ENCODE measurements at places on chromosomes 1 and 21. TPM values are rescaled to one million over a fixed set of nuclear protein-coding genes. Genes with fewer than 3 reads are reported as not detected.

DNA sequence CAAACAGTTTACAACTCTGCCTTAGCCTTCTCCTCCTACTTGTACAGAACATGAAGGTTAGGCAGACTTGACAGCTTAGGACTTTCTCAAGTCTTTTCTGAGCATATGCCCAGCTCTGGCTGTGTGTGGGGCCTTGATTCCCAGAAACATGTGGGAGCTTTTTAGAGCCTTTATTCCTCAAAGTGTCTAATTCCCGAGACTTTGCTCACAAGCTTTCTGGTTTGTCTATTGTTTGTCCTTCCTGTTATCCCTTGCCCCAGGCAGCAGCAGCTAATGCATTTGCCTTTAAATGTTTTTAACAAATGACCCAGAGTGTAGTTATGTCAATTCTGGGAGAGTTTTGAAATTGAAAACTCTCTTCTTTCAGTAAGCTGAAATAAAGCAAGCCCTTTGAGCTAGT, 29.2 kb downstream of the ST7L start:
- H3K4me1 ChIP-seq = no peaks in the 10 kb centered on the region
- no peak for DNase-seq
- H3K4me3 ChIP-seq = no peak overlapping the region
- H3K27ac ChIP-seq = no peak overlapping the region
- no peaks in the 10 kb centered on the region for H3K27me3 ChIP-seq

DNA sequence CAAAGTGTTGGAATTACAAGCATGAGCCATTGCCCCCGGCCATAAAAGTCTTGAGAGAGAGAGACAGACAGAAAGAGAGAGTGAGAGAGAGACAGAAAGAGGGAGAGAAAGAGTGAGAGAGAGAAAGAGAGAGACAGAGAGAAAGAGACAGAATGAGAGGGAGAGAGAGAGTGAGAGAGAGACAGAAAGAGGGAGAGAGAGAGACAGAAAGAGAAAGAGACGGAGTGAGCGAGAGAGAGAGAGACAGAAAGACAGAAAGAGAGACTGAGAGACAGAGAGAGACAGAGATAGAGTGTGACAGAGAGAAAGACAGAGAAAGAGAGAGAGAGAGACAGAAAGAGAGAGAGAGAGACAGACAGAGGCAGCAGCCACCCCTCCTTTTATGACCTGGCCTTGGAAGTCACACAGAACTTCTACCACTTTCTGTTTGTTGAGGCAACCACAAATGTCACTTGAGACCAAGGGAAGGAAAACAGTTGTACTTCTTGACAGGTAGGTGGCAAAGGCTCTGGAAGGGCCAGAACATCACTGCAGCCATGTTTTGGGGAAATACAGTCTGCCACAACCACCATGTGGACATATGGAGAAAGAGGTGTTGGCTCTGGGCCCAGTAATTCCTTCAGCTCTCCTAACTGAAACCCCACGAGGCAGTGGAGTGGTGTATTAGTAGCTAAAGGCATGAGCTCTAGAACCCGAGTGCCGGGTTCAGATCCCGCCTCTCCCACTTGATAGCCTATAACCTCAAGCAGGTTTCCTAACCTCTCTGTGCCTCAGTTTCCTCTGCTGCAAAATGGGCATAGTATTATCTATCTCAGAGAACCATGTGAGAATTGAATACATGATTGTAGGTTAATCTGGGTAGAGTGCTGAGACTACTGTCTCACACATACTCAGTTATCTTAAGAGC, 50.6 kb downstream of the TNFRSF8 start:
- no peak overlapping the region for H3K4me3 ChIP-seq
- H3K4me1 ChIP-seq = no peaks in the 10 kb centered on the region
- no peaks in the 10 kb centered on the region for H3K36me3 ChIP-seq
- no peak for DNase-seq

GRCh38 chr1:81213279-81213678, 587.5 kb upstream of the ADGRL2 start:
- no peak overlapping the region for H3K4me3 ChIP-seq
- no peaks in the 10 kb centered on the region for H3K27me3 ChIP-seq
- H3K36me3 ChIP-seq = no peaks in the 10 kb centered on the region

The AMIGO1 gene
- total RNA-seq = 2.7 TPM

The WDR64 gene
- not detected for total RNA-seq
